ENCODE measurements at places on chromosomes 5 and 9.

GRCh38 chr5:5887833-5888232 is 465.4 kb downstream of the ICE1 start:
- DNase-seq, result no peak

DNA sequence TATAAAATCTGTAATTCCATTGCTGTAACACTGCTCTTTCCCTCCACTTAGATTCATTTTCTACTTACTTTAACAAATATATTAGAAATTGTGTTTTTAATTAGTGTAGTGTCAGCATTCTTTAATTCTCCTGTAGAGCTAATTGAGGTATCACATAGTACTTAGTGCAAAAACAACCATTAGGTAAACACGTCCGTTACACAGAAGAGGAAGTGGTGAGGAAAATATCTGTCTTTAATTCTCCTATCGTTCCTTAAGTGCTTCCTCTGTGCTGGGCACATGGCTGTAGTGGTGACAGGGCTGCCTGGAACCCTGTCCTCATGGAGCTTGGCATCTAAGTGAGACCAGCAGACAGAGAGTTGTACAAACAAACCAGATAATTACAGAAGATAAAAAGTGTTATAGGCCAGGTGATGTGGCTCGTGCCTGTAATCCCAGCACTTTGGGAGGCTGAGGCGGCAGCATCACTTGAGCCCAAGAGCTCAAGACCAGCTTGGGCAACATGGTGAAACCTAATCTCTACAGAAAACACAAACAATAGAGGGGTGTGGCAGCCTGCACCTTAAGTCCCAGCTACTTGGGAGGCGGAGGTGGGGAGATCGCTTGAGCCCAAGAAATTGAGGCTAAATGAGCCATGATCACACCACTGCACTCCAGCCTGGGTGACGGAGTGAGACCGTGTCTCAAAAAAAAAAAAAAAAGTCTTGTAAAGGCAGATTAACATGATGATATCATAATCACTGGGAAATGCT is 36.4 kb downstream of the PARP8 start:
- no peak for DNase-seq

GRCh38 chr9:95993337-95993736 is 117.8 kb downstream of the ERCC6L2 start:
- no peak for DNase-seq

GRCh38 chr5:38433160-38433861 is 123.1 kb downstream of the LIFR start:
- no peak for DNase-seq

DNA sequence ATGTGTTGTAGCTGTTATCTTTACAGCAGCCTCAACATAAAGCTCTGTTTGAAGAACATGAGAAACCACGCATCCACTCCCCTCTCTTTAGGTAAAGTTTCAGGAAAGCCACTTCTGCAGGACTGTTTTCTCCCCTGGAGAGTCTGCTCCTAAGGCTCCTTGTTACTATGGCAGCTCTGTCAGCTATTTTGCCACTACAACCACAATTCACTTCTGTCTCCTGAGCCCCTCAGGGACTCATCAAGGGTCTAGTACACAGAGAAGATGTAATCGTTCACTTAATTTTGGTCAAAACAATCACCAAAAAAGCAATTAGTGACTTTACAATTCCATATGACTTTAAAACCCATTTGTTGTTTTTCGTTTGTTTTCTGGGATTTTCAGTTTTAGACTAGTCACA is 157.7 kb downstream of the FBN2 start:
- DNase-seq, result no peak

- no peak for DNase-seq
Observed at GRCh38 chr5:116507051-116507537, 67.5 kb downstream of the SEMA6A start.

DNA sequence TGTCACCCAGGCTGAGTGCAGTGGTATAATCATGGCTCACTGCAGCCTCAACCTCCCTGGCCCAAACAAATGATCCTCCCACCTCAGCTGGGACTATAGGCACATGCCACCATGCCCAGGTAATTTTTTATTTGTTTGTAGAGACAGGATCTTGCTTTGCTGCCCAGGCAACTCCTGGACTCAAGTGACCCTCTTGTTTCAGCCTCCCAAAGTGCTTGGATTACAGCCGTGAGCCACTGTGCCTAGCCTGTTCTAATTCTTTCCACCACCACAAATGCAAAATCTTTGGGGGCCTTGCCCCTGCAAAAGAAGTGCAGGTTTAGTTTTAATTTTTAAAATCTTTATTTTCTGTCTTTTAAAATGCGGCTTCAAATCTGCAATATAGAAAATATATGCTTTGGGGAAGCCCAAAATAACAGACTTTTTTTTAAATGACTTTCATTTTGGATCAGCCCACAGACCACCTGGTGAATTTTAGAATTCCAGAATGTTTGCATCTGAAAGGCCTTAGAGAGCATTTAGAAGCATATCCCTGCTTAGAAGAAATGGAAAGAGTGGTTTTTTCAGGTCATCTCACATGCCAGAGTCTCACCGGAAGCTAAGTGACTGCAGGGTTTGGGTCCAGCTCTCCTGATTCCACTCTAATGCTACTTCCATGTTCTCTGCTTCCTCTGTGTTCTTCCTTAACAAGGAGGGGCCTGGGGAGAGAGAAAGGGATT is 111.4 kb upstream of the FER start:
- no peak for DNase-seq

- no peak for DNase-seq
Observed at GRCh38 chr5:80736730-80737129, 81.9 kb upstream of the DHFR start.

DNA sequence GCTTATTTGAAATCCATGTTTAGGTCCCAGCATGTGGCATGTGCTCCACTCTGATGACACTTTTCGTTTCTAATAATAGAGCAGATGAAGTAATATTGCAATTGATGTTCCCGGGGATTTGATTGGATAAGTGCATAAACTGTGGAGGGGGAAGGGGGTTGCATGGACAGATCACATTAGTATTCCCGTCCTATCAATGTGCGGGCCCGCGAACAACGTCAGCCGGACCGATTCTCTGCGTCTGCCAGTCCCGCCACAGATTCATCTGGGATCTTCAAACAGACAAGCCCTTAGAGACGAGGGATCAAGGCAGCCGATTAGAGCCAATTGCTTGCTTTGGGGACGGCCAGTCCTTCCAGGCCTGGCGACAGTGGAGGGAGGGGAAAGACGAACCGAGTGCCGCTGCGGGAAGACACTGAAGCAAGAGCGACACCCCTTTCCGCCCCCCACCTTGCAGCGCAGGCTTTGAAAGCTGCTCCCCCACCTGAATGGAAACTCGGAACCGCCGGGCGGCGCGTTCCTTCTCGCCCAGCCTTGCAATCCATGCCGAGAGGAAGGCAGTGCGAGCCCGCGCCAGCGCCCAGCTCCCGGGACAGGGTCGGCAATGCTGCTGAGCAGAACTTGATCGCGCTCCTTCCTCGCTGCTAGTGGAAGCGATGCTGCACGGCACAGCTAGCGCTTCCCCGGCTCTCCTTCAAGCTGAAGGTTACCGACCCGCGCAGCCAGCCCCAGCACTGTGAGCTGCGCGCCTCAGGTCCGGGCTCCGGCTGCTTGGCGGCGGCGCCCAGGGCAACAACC is at the start of gene RGS7BP:
RGS7BP (plus strand) TSS at position 247 of the 798 bp plus-strand sequence. CDS start 610 bp downstream, outside the sequence.
- DNase-seq, result no peak
